ENCODE measurements at places on chromosomes 4 and X.
A peak's percentile ranks its signal among the peaks of the same experiment; 100 is the strongest.

- DNase-seq: no peak
Observed at GRCh38 chr4:165680821-165681220, 192.2 kb upstream of the TLL1 start.

- DNase-seq: no peak
Observed at GRCh38 chrX:137198040-137198439, 164.2 kb upstream of the GPR101 start.

GRCh38 chrX:120768254-120768653, 107.4 kb downstream of the CT47B1 start:
- DNase-seq: no peak

DNA sequence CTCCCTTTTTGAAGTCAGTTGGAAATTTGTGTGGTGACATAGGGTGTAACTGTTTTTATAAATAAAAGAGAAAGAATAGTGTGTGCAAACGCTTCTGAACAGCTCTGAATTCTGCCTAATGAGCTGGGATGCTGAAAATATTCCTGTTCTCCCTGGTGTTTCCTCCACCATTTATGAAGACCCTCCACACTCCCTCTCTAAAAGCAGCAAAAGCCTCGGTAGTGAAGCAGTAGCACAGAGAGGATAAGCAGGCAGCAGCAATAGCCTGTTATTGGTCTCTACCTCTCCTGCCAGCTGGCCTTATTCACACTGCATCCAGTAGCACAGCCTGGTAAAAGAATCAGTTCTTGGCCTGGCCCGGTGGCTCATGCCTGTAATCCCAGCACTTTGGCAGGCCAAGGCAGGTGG, 406.1 kb downstream of the IQCM start:
- no peak for DNase-seq

DNA sequence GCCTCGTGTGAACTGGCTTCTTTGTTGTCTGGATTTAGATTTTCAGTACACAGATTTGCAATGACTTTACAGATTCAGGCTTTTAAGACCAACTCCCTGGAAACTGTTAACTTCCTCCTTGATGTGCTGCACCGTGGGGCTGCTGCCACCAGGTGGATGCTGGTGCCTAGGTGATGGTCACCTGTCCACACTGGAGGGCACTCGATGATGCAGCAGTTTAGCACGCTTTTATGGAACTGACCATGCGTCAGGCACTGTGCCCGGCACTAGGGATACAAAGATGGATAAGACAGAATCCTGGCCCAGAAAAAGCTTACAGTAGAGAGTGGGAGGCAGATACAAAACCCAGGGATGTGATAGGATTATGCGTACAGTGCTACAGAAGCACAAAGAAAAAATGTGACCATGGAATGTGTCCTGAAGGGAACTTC, 180.7 kb downstream of the CEP135 start:
- peak; percentile 49 for DNase-seq
